ENCODE measurements at places on chromosomes 7 and 10.

GRCh38 chr10:25978771-25979170, 44.7 kb downstream of the MYO3A start:
- DNase-seq = no peak

DNA sequence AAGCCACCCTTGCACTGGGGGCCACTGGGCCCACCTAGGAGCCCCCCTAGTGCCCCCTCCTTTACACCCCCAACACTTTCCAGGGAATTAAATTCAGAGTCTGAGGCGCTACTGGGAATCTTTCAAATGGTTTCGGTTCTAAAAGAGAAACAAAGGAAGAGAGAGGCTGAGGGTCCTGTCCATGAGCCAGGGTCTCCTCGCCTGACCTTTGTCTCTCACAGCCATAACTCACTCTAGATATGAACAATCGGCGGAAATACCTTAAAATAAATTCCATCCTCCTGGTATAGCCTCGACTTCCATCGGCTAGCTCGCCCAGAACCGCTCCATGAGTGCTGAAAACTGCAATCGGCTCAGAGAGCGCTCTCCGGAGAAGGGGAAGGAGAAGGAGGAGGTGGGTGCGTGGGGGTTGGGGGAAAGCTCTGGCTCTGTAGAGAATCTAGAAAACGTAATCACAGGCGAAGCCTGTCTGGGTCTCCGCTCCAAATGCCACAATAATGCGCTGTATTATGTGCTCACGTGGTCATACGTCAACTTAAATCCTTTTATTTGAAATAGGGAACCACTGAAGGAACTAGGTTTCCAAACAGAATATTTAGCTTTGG, 12.6 kb downstream of the HOXA4 start:
- DNase-seq = no peak

GRCh38 chr7:77866786-77867536, 68.4 kb downstream of the PHTF2 start:
- no peak for DNase-seq

DNA sequence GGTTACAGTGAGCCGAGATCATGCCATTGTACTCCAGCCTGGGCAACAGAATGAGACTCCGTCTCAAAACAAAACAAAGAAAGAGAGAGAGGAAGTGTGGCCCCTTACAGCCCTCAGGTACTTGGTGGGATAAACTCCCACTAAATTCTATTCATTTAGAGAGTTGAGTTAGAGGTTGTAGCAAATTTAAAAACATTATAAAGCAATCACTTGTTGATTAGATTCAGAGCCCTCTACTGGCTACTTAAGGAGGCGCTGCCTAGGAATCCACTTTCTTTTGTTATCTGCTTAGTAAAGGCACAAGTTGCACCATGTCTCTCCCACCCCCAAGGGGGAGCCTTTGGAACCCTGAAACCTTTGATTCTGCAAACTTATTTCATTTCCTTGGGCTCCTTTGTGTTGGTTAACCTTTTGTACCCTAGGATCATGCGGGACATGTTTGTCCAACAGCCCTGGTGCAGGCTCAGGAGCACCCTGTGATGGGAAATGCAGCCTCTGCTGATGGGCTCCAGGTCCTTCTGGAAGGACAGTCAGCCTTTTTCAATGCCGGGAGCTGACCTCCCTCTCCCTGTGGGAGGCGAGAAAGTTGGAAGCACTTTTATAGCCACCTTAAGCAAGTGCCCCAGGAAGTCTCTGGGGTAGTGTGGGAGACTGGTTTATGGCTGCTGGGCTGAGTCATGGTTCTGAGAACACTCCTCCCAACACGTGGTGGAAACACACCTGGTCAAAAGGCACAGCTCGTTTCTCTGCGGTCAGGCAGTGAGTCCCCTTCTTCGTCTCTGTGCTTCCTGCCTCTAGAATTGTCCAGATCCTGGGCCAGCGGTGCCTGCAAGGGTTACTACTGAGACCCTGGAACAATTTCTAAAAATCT, 2.3 kb downstream of the HKDC1 start:
- DNase-seq = peak; percentile 67

DNA sequence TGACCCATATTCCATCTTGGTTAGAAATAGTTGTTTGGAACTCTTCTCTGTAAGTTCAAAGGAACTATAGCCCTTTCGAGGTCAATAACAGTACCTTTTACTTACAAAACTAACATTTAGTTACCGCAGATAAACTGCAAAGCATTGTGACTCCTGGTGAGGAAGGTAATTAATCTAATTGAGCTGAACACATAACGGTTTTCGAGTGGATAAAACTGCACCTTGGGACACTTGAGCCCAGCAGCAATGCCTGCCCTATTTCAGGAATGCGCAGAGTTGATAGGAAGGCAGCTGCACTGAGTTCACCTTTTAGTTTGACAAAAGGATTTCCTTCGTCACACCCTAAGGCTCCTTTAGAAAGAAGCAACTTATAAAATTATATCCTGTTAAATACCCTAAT, 75.4 kb downstream of the JAZF1 start:
- no peak for DNase-seq

GRCh38 chr7:94422827-94423460, 28.2 kb downstream of the COL1A2 start:
- no peak for DNase-seq

- DNase-seq = peak; percentile 16
Measured at GRCh38 chr7:93146472-93147141, 1.6 kb downstream of the SAMD9L start.

DNA sequence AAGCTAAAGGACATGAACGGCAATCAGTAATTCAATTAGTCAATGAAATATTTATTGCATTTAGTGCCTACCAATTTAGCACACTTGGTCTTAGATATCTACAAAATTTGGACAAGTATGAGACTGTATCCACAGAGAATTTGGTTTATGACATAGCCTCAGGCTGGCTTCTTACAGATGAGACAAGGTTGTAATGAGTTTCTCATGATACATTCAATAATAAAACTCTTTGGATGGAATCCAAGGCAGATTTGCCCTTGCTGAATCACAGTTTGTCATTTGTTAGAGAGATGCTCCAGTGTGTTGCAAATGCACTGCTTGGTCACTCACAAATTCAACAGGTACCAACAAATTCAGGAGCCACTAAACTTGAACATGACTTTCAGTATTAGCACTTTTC, 162.5 kb downstream of the GPR37 start:
- no peak for DNase-seq
